ENCODE measurements at places on chromosomes 6 and 20. TPM values are rescaled to one million over a fixed set of nuclear protein-coding genes. Genes with fewer than 3 reads are reported as not detected.

DNA sequence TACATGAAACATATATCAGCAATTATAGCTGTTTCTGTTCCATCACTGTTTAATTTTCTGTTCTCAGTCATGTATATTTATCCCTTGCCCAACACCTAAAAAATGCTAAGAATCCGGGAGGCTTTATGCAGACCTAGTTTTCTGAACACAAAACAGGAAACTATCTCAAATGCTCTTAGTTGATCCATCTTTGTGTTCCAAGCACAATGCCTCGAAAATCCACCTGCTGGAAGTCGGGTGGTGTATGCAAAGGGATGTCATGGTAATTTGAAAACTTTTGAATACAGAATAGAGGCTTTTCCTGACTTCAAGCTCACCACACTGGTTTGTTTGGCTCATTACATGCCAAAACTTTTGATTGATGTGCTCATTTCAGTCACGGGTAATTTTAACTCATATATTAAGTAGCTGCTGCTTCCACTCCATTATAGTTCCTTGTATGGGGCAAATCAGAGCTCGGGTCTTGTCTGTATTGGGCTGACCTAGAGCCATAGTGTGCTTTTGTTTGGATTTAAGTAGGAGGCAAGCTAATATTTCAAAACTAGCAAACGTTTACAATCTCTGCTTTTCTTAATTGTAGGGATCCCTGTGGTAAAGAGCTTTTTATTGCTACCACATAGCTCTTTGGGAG is 646.5 kb upstream of the EPHA7 start:
- H3K4me3 ChIP-seq, result no peak overlapping the region
- H3K27me3 ChIP-seq, result no peaks in the 10 kb centered on the region
- no peak for DNase-seq
- H3K36me3 ChIP-seq, result no peaks in the 10 kb centered on the region

- H3K4me1 ChIP-seq, result peaks cover 16% of the 10 kb centered on the region
- H3K27ac ChIP-seq, result no peak overlapping the region
- no peak overlapping the region for H3K4me3 ChIP-seq
- no peaks in the 10 kb centered on the region for H3K27me3 ChIP-seq
- no peaks in the 10 kb centered on the region for H3K36me3 ChIP-seq
- no peak for DNase-seq
Observed at GRCh38 chr6:109922851-109923250, 55.3 kb upstream of the GPR6 start.

DNA sequence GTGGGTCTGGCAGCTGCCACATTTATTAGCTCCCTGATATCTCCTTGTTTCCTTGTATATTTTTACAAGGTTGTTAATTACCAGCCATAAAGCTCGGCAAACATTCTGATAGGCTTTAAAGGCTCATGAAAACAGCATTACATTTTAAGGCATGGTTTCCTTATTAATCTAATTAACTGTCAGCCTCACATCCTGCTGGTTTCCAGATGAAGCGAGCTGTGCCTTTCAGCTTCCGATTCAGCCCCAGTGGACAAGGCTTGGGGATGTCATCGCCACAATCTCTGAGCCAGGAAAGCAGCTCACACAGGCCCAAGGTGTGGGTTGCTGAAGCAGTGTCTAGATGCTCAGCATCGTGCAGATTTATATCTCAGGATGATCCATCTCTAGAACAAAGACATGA is 66.0 kb upstream of the RALY start:
- H3K36me3 ChIP-seq, result no peaks in the 10 kb centered on the region
- H3K4me3 ChIP-seq, result no peak overlapping the region
- no peak for DNase-seq
- no peaks in the 10 kb centered on the region for H3K27me3 ChIP-seq
- no peaks in the 10 kb centered on the region for H3K4me1 ChIP-seq

DNA sequence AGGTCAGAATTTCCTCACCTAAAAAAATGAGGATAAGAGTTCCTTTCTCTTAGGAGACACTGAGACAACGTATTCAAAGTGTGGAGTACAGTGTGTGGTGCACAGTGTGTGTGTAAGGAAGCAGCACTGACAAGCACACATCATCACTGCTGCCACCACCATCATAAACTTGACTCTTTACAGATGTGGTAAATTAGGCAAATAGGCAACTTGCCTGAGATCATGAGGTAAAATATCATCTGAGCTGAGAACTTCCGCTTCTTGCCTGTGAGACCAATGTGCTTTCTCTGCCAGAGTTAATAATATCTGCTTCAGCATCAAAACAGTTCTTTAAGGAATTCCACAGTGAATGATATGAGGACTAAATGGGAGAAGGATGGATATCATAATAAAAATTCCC is 52.7 kb downstream of the LYRM4 start:
- H3K36me3 ChIP-seq, result peaks cover 6% of the 10 kb centered on the region
- H3K4me3 ChIP-seq, result no peak overlapping the region
- H3K27ac ChIP-seq, result no peak overlapping the region
- H3K4me1 ChIP-seq, result peaks cover 27% of the 10 kb centered on the region
- no peak for DNase-seq
- no peaks in the 10 kb centered on the region for H3K27me3 ChIP-seq

DNA sequence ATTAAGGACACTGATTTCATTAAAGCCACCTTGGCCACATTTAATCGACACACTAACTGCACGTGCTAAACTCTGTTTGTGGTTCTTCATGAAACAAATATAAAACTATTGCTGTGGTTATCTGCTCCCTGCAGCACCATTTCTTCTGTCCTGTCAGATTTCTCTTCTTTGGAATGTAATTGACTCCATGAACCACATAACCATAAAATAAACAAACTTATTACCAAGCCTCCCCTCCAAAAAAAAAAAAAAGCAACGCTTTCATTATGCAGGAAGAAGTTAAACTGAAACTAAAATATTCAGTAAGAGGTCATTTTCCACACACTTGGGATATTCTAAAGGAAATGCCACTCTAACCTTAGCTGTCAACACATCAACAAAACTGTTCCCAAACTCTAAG is 319.1 kb upstream of the NT5E start:
- H3K36me3 ChIP-seq, result no peaks in the 10 kb centered on the region
- H3K27me3 ChIP-seq, result no peaks in the 10 kb centered on the region
- H3K27ac ChIP-seq, result no peak overlapping the region
- H3K4me3 ChIP-seq, result no peak overlapping the region
- peaks cover 17% of the 10 kb centered on the region for H3K4me1 ChIP-seq

GRCh38 chr6:20589266-20589665 is 55.0 kb downstream of the CDKAL1 start:
- no peak overlapping the region for H3K27ac ChIP-seq
- no peaks in the 10 kb centered on the region for H3K27me3 ChIP-seq
- H3K36me3 ChIP-seq, result peaks cover 15% of the 10 kb centered on the region
- peaks cover 24% of the 10 kb centered on the region for H3K4me1 ChIP-seq
- no peak for DNase-seq

DNA sequence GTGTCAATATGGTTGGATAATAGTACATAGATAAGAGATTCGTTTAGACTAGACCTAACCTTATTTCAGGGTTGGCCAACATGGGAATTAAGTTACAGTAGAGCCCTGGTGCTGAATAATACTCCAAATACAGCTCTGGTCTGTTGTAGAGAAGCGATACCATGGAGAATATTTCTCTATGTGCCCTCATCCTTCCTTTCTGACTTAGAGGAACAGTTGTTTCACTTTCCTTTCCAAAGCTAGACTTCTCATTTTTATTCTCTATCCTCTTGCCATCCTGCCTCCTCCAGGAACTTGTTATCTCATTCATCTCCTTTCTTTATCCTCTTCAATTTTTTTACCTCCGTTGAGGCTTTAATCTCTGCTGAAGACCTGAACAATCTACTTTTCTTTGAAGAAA is 68.9 kb downstream of the EDN1 start:
- no peak for DNase-seq
- no peaks in the 10 kb centered on the region for H3K27me3 ChIP-seq
- H3K4me3 ChIP-seq, result no peak overlapping the region
- peaks cover 19% of the 10 kb centered on the region for H3K4me1 ChIP-seq

DNA sequence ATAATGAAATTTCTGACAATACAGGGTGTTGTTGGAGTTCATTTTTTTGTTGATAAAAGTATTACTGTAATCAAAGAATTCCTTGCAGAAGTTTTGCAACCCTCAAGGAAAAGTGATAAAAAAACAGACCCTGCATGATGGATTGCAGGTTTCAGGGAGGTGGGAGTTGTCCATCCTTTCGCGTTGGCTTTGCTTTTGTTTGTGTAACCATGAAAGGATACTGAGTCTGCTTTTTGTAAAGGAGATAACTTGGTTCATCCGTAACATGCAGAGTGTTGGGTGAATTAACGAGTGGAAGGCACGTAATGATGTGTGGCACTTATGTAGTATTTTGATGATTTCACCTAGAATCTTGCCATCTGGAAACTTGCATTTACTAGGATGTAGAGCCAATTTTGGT is 23.6 kb downstream of the FOXO3 start:
- no peaks in the 10 kb centered on the region for H3K27me3 ChIP-seq
- DNase-seq, result no peak
- no peak overlapping the region for H3K4me3 ChIP-seq

GRCh38 chr6:89252907-89253306 is 35.7 kb upstream of the GABRR1 start:
- H3K27ac ChIP-seq, result no peak overlapping the region
- DNase-seq, result no peak
- H3K4me3 ChIP-seq, result no peak overlapping the region

- H3K27ac ChIP-seq, result no peak overlapping the region
- peaks cover 48% of the 10 kb centered on the region for H3K4me1 ChIP-seq
- DNase-seq, result no peak
- H3K36me3 ChIP-seq, result no peaks in the 10 kb centered on the region
Observed at GRCh38 chr20:1803932-1804501, 91.2 kb upstream of the SIRPA start.

- no peaks in the 10 kb centered on the region for H3K27me3 ChIP-seq
- DNase-seq, result peak; percentile 47
- H3K27ac ChIP-seq, result no peak overlapping the region
- no peaks in the 10 kb centered on the region for H3K36me3 ChIP-seq
Observed at GRCh38 chr6:41182069-41183034, 18.6 kb downstream of the TREML2 start.

DNA sequence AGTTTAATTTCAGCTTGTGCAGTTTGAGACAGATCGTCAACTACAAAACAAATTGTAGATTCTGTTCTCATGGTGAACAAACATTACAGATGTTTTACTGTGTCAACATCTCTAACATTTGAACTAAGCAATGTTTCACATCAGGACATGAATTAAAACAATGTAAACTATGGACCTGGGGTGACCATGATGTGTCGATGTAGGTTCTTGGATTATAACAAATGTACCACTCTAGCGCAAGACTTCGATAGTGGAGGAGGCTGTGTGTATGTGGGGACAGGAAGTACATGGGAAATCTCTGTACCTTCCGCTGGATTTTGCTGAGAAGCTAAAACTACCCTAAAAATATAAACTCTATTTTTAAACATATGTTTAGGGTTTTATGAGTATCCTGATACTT is 17.1 kb downstream of the HIVEP2 start:
- H3K4me3 ChIP-seq, result peak overlapping the region; percentile 75
- no peaks in the 10 kb centered on the region for H3K36me3 ChIP-seq
- DNase-seq, result no peak
- H3K4me1 ChIP-seq, result peaks cover 52% of the 10 kb centered on the region

- peaks cover 47% of the 10 kb centered on the region for H3K4me1 ChIP-seq
- H3K27ac ChIP-seq, result no peak overlapping the region
- H3K36me3 ChIP-seq, result peaks cover 12% of the 10 kb centered on the region
- H3K27me3 ChIP-seq, result peaks cover 61% of the 10 kb centered on the region
- no peak overlapping the region for H3K4me3 ChIP-seq
Observed at GRCh38 chr6:33211666-33212422, 3.5 kb downstream of the RING1 start.

Gene PNISR
- 150 TPM for total RNA-seq

Gene SOD2
- total RNA-seq, result 86.3 TPM

Gene FBXO30
- total RNA-seq, result 11.8 TPM

Gene MOG
- 1.2 TPM for total RNA-seq

Gene SLC17A4
- 0.07 TPM for total RNA-seq

Measured in WTC11 (cell line).